ENCODE measurements at places on chromosomes 1 and 21. TPM values are rescaled to one million over a fixed set of nuclear protein-coding genes. Genes with fewer than 3 reads are reported as not detected.

Gene IL20
- total RNA-seq = not detected

DNA sequence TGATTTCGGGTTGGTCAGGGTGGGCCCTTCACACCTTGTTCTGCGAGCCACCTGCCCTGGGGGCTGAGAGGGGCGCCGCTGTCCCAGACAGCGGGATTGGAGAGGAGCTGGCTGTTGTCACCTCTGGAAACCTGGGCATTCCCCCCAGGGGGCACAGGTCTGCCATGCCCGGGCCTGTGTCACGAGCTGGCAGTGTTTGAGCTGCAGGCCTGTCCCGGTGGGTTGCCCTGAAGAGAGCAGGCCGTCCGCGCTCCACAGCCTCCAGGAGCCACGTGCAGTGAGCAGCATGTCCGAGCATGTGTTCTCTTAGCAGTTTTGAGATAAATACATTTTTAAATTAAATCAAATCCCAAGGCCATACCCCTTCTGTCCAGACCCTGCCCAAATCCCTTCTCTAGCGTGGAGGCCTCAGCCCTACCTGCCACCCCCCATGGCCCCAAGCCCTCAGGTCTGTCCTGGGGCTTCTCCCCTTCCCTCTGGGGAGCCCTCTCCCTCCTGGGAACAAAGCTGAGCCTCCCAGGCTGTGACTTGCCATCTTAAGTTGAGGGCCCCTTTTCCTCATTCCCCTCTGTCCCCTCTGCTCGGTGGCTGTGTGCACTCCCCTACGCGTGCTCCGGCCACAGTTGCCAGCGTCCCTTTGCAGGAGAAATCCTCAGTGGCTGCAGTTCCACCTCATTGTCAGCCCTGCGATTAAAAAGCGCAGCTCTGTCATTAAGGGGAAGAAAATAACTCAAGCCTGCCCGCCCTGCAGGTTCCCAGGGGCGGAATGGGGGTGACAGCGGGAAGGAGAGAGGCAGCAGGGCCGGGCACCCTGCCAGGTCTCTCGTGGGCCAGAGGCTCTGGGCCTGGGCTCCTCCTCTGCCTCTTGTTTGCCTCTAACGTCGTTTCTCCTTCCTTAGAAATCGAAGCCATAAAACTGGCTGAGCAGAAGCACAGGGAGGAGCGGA, 26.6 kb downstream of the SLX9 start:
- DNase-seq = peak; percentile 91

- no peak for DNase-seq
Measured at GRCh38 chr21:26739189-26739588, 106.0 kb downstream of the ADAMTS1 start.

DNA sequence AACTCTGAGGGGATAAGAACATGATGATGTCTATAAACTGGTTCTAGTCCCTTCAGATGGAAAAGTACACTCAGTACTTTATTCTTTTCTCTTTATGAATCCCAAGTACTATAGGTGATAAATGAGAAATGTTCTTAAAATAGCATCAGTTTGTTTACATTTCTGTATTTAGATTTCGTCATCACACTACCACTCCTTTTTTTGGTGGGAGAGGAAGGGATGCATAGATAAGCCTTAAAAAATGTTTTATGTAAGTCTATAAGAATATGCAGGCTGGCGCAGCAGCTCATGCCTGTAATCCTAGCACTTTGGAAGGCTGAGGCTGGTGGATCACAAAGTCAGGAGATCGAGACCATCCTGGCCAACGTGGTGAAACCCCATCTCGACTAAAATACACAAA, 144.8 kb downstream of the USP25 start:
- DNase-seq = no peak

- no peak for DNase-seq
Measured at GRCh38 chr1:228862542-228863505, 127.5 kb downstream of the RHOU start.

Measured in posterior vena cava (tissue), 2 donors.